ENCODE measurements at places on chromosomes 5 and 9. TPM values are rescaled to one million over a fixed set of nuclear protein-coding genes. Genes with fewer than 3 reads are reported as not detected.

ENDOG gene
- total RNA-seq: 11.3 TPM

AK8 gene
- total RNA-seq: not detected

ARHGEF37 gene
- total RNA-seq: 0.07 TPM

CDKN2A gene
- total RNA-seq: 4.6 TPM

SH3TC2 gene
- not detected for total RNA-seq

EDIL3 gene
- total RNA-seq: not detected

INSL4 gene
- not detected for total RNA-seq

FGD3 gene
- total RNA-seq: 201 TPM

WDR38 gene
- not detected for total RNA-seq

NPDC1 gene
- total RNA-seq: 76.7 TPM

SPTAN1 gene
- 538 TPM for total RNA-seq

HTR1A gene
- not detected for total RNA-seq

GRCh38 chr9:115923903-115924668 lies 229.5 kb upstream of the PAPPA start:
- DNase-seq: no peak

GRCh38 chr9:118303216-118303615 lies 599.0 kb downstream of the TLR4 start:
- DNase-seq: no peak

- DNase-seq: no peak
Measured at GRCh38 chr9:115810166-115810565, 343.4 kb upstream of the PAPPA start.

GRCh38 chr5:82356808-82357671 lies 78.9 kb upstream of the RPS23 start:
- DNase-seq: peak; percentile 80

DNA sequence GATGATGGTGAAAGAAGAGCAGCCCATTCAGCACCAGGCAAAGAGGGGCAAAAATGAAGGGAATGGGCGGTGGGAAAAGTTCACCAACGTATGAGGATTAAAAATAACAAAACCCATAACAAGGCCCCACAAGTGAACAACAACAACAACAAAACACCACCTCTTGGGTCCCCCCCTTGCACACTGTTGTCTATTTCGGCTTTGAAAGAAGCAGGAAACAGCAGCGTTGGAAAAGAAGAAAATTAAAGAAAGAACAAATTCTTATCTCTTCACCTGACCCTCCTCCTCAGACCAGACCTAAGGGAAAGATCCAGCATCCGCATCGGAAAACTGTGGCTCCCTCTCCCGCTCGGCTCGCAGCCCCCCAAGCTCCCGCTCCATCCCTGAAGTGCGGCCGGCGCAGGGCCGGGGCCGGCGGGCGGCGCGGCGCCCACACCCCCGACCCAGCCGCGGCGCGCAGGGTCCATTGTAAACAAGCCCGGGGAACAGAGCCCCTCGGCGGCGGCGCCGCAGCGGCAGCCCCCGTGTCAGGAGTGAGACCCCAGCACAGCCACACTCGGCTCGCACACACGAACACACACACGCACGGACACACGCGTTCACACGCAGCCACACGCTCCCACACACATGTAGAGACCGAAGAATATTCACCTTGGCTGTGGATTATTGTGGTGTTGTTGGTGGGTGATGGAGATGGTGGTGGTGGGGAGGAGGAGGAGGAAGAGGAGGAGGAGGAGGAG lies 535 bp downstream of the RFX3 start:
- DNase-seq: no peak

DNA sequence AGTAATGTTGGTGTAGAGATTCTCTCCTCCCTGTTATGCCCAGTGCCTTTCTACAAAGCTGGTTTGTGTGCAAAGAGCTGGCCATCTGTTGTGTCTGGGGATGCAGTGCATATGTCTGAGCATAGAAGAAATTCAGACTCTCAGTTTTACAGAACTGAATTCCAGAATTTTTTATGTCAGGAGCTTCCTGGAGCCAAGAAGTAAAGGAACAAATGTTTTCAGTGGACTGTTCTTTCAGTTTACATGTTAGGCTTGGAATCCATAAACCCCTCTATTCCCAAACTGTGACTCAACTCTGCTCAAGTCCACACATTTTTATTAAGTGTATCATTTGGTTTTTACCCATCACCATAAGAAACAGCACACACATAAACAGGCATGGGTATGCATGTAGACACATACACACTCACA lies 366.0 kb downstream of the BRINP1 start:
- no peak for DNase-seq

- DNase-seq: no peak
Measured at GRCh38 chr5:126450346-126450745, 27.1 kb downstream of the GRAMD2B start.

DNA sequence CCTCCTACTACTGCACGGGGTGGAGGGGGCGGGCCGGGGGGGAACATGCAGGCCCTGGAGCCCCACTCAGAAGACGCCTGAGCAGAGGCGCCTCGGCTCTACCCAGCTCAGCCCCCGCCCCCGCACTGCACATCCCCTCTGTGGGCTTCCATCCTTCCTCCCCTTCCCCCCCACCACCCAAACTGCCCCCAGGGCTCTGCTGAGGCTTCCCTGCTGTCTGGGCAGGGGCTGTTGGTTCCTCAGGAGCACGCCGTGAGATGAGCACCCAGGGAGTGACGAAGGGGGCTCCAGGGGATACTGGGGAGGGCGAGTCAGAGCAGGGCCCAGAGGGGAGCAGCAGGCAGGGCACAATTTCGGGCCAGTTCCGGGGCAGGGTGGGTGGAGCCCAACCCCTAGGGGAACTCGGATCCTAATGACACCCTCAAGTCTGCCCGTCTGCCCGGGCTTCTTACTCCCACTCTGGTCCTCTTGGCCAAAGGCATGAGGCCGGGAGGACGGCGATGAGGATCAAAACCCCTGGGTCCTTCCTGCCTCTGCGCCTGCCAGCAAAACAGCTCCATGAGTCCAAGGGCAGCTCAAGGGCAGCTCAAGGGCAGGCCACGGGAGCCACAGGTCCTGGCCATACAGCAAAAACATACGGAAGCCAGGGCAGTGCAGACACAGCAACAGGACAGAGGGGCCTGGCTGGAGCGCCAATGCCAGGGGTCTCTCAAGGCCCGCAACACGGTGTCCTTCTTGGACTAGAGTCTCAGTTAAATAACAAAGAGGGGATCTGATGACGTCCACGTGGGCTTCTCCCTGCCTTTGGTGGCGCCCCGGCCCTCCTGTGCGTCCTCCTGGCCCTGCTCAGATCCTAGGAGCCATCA lies 200.9 kb downstream of the AUH start:
- no peak for DNase-seq

- no peak for DNase-seq
Measured at GRCh38 chr5:91381239-91381773, 1.8 kb downstream of the ARRDC3 start.

GRCh38 chr9:86340356-86341006 lies 13.7 kb downstream of the TUT7 start:
- DNase-seq: no peak

- DNase-seq: no peak
Measured at GRCh38 chr5:149265597-149265996, 6.1 kb upstream of the AFAP1L1 start.

- DNase-seq: peak; percentile 38
Measured at GRCh38 chr9:127905004-127905728, 5.8 kb upstream of the ST6GALNAC6 start.

DNA sequence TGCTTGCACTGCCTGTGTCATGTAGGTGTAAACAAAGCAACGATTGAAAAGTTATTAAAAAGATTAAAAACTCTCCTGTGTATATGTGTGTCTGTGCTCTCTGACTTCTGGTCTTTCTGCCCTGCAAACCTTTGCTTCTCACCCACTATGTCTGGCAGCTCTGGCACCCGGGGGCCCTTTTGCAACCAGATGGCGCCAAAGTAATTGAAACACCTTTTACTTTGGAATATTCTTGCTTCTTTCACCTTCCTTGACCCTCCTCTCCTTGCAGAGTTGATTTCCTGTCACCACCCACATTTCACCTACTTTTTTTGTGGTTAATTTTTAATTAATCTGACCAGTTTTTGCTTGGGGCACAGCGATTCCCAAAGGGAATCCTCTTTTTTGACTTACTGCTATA lies 275.5 kb downstream of the ARHGEF28 start:
- no peak for DNase-seq
